IMR-90 (cell line): ENCODE measurements at places on chromosomes 4 and X. TPM values are rescaled to one million over a fixed set of nuclear protein-coding genes. Genes with fewer than 3 reads are reported as not detected.

Gene MXRA5
- 1.1 TPM in 2 replicates for total RNA-seq

Gene FBXO8
- 23.9 and 25.6 TPM in 2 replicates for total RNA-seq

Gene POU3F4
- not detected in 2 replicates for total RNA-seq

Gene POLA1
- total RNA-seq, result 14.4 and 15.1 TPM in 2 replicates

Gene FUNDC2
- total RNA-seq, result 35.0 and 42.5 TPM in 2 replicates

Gene ADH1C
- total RNA-seq, result not detected in 2 replicates

Gene PPP4R3C
- not detected in 2 replicates for total RNA-seq

Gene IL2RG
- total RNA-seq, result not detected in 2 replicates

Gene CYLC1
- not detected in 2 replicates for total RNA-seq

Gene ELF4
- 10.8 and 10.9 TPM in 2 replicates for total RNA-seq

Gene GLUD2
- total RNA-seq, result 1.4 and 1.6 TPM in 2 replicates

Gene SULT1B1
- under 0.01 and 0.18 TPM in 2 replicates for total RNA-seq

Gene SCD5
- total RNA-seq, result 12.4 and 17.2 TPM in 2 replicates
